Lung (tissue), 17 donors: ENCODE measurements at places on chromosomes 7 and 10. TPM values are rescaled to one million over a fixed set of nuclear protein-coding genes. Genes with fewer than 3 reads are reported as not detected.

DNA sequence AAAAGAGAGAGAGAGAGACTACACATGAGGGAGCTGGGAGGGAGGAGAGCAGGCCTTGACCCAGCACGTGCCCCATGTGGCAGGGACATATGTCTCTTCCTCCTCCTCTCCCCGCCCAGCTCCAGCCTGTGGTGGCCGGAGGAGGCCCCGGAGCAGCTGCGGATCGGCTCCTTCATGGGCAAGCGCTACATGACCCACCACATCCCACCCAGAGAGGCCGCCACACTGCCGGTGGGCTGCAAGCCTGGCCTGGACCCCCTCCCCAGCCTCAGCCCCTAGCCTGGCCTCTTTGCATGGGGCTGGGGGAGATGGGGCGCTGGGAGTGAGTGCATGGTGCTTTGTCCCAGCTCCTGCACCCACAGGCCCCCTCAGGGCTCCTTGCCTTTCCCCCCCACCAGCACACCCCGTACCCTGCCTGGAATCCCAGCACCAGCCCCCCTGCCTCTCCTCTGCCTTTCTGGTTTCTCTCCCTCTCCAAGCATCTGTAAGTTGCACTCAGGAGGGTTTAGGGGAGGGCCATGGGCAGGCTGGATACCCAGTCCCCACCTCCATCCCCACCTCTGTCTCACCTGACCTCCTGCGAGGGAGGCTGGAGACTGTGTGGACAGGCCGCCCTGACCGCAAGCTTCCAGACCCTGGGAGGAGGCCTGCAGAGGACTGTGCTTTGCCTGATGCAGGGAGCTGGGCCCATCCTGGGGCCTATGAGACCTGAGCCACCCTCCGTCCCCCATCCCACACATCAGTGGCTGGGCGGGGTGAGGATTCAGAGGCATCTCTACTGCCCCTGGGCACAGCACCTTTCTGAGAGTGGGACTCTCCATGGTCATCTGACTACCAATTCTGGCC is 4.8 kb downstream of the UPK3B start:
- DNase-seq, result peak; percentile 16

DNA sequence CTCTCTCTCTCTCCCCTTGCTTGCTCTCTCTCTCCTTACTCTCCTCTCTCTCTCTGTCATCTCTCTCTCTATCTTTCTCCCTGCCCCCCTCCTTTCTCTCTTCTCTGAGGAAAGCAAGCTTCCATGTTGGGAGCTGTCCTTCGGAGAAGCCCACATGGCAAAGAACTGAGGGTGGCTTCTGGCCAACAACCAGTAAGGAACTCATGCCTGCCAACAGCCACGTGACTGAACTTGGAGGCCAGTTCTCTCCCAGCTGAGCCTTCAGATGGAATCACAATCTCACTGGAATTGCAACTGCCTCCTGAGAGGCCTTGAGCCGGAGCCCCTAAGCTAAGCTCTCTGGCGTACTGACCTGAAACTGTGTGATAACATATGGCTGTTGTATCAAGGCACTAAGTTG is 12.0 kb upstream of the DHTKD1 start:
- DNase-seq, result no peak

- DNase-seq, result peak; percentile 65
These were observed 21.7 kb upstream of the OR2A5 start for GRCh38 chr7:144027070-144027469.

DNA sequence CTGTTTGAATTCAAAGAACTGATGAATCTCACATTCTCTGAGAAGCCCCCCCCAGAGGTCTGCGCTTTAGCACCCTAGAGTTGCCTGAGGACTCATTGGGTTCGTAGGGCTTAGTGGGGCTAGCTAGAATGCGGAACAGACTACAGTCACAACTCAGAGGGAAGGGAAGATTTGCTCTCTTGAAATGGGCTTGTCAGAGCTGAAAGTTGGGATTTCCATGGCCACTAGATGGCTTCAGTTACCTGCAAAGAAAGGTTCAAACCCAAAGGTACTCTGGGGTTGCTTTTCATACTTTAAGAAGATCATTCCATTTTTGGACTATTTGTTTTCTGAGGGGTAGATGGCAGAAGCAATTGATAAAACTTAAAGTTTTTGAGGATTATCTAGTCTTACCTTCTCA is 205.0 kb downstream of the BBS9 start:
- DNase-seq, result peak; percentile 10

- no peak for DNase-seq
These were observed 321.1 kb upstream of the NPVF start for GRCh38 chr7:25549271-25549921.

DNA sequence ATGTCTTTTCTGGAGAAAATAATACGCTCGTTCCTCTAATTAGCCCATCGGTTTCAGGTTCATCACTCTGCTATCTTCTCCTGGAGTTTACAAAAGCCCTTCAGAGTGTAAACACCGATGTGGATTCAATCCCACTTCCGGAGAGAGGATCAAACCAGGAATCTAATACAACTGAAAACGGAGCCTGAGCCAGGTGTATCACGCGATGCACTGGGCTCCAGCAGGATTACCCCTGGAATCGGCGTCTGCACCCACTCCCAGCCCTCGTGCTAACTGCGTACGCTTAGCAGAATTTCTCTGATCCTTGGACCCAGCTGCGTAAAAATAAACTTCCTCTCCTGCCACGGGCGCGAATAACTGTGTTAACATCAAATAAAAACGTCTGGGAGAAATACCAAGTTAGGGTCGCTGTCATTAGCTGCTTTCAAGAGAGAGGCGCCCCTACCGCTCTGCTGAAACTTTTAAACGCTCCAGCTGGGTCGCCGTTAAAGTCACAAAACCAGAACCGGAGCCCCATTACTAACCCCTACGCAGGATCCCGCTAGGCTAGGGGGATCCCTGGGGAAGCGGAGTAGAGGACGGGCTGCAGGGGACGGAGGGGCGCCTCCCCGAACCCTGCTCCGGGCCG is 502 bp downstream of the ZNF3 start:
- DNase-seq, result no peak

DNA sequence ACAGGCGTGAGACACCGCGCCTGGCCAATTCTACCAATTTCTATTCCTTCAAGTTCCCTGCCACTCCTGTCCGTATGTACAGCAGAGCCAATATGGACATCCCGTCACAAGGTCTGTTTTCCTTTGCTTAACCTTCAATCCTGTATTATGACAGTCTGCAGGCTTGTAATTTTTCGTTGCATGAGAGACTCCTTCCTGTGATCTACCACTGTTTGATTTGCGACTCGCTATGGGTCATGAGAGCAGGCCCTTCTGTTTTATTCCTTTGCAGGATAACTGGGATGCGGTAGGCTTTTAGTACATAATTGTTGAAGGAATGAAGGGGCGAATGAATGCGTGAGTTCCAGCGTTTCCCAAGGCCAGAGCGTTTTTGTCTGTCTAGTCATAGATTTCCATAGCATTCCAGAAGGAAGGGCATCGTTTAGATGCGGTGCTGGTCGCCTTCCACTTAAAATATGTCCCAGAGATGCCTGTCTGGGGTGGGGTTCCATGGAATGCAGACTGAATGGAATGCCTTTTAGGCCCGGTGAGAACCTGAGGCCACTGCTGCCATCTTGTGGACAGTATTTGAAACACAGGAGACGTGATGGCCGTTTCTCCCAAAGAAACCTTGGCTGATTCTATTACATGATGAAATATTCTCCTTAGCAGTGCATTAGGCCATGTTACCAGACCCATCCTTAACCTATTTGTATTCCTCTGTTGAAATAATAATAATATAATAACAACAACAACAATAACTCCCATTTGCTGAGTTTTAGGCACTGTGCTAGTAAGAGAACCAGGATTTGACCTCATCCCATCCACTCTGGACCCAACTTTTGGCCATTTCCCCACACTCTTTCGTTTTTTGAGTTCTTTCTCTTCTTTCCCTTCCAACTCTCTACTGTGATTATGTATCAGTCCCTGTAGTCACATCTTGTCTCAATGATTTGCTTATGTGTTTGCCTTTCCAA is 193.2 kb downstream of the MYOF start:
- DNase-seq, result peak; percentile 85

DNA sequence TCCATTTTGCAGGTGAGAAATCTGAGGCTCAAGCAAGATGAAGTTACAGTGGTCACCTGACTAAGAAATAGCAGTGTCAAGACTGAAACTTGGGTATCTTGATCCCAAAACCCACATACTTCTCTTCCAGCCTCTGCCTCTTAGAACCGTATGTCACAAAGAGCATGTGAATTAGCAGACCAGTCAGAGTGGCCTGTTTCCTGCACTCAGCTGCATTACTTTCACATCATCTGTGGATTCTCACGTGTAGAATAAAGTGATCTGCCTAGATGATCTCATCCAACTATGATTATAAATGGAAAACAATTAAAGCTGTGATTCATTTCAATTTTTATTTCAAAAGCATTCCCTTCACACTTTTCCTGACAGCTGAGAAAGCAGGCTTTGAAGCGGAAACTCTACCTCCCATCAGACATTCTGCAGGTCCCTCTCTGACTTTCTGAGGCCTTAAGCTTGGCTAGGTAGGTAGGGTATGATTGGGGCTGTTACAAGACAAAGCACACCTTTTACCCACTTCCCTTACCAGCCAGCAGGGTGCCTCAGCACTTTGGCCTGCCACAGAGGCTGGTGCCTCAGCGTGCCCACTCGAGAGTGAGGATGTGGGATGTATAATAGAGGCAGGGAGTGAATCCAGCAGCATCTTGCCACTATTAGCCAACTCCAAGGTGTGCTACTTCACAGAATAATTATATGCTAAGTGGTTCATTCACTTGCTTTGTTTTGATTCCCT is 70.2 kb upstream of the PDE1C start:
- DNase-seq, result no peak

- DNase-seq, result no peak
These were observed 54.8 kb downstream of the SND1 start for GRCh38 chr7:127706766-127707165.

- DNase-seq, result no peak
These were observed 1.6 kb downstream of the C1GALT1 start for GRCh38 chr7:7183838-7184463.

DNA sequence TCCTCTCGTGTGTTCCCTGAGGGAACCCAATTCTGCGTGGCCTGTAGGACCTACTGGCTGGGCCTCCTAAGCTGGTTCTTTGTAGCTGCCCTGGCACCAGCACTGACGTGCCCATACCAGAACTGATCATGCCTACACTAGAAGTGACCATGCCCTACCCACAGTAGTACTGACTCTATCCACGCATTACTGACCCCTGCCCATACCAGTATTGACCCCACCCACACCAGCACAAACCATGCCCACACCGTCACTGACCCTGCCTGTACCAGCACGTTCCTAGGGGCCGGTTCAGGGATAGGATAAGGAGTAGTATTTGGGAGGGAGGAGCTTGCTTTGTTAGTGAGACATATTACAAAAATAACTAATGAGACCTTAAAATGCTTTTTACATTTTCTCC is 88.0 kb downstream of the DOCK1 start:
- no peak for DNase-seq

DNA sequence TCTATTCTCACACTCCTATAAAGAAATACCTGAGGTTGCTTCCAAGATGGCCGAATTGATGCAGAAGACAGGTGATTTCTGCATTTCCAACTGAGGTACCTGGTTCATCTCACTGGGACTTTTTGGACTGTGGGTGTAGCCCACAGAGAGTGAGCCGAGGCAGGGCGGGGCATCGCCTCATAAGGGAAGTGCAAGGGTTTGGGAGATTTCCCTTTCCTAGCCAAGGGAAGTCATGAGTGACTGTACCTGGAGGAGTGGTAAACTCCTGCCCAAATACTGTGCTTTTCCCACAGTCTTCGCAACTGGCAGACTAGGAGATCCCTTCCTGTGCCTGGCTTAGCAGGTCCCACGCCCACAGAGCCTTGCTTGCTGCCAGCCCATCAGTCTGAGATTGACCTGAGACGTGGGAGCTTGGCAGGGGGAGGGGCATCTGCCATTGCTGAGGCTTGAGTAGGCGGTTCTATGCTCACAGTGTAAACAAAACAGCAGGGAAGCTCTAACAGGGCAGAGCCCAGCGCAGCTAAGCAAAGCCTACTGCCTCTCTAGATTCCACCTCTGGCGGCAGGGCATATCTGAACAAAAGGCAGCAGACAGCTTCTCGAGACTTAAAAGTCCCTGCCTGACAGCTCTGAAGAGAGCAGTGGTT is 152.2 kb downstream of the ARL4A start:
- no peak for DNase-seq

GRCh38 chr10:23418051-23418681 is 20.7 kb upstream of the OTUD1 start:
- DNase-seq, result no peak

- no peak for DNase-seq
These were observed 14.4 kb upstream of the COL1A2 start for GRCh38 chr7:94380264-94380663.

GRCh38 chr7:146575903-146576302 is 459.3 kb downstream of the CNTNAP2 start:
- DNase-seq, result no peak

DNA sequence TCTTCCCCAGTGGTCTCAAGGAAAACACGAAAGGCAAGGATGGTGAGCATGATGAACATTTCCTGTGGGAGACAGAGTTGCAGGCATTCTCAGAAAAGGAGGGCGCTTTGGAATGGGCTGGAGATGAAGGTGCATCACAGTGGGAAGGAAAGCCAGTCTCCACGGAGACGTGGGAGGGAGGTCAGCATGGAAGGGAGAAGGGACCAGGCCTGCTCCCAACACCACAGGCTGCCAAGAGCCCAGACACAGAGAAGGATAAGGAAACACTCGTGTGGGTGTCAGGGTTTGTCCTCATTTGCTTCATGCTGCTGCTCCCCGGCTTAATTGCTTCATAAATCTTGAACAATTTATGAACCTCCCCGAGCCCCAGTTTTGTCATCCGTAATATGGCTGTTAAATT is 231.5 kb upstream of the ZNF32 start:
- DNase-seq, result no peak

DNA sequence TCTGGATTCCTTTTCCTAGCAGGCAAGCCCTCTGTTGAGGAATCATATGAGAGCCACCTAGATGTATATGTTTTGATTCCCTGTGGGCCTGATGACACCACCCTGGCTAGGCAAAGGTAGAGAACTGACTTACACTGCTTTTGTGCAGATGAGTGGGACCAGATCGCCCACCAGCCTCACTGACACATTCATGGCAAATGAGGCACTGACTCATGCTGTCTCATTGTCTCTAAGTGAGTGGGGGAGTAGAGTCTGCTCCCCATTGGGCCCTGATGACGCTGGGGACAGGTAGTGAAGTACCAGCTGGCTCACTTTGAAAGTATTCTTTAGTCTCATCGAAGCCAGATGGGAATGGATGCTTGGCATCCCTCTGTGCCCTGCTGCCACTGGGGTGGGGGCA is 326.3 kb downstream of the ABCA13 start:
- DNase-seq, result no peak

Gene BLNK
- 4.1 TPM for polyA plus RNA-seq

Gene SORCS1
- 0.04 TPM for polyA plus RNA-seq

Gene SLC29A4
- 0.87 TPM for polyA plus RNA-seq

Gene PNLIP
- polyA plus RNA-seq, result not detected

Gene LRRC61
- polyA plus RNA-seq, result 7.1 TPM

Gene FOXP2
- 0.93 TPM for polyA plus RNA-seq

Gene SPDYE6
- polyA plus RNA-seq, result 0.08 TPM

Gene GATA3
- 1.9 TPM for polyA plus RNA-seq

Gene C10orf105
- polyA plus RNA-seq, result 0.20 TPM

Gene PLAU
- 11.6 TPM for polyA plus RNA-seq

Gene ATOH7
- polyA plus RNA-seq, result 0.02 TPM

Gene DLD
- polyA plus RNA-seq, result 101 TPM

Gene HMX3
- polyA plus RNA-seq, result not detected
